T-helper 2 cell (primary cell): ENCODE measurements at places on chromosomes 11 and 22.

GRCh38 chr11:94653561-94653960 is 86.4 kb downstream of the PIWIL4 start:
- DNase-seq = no peak

DNA sequence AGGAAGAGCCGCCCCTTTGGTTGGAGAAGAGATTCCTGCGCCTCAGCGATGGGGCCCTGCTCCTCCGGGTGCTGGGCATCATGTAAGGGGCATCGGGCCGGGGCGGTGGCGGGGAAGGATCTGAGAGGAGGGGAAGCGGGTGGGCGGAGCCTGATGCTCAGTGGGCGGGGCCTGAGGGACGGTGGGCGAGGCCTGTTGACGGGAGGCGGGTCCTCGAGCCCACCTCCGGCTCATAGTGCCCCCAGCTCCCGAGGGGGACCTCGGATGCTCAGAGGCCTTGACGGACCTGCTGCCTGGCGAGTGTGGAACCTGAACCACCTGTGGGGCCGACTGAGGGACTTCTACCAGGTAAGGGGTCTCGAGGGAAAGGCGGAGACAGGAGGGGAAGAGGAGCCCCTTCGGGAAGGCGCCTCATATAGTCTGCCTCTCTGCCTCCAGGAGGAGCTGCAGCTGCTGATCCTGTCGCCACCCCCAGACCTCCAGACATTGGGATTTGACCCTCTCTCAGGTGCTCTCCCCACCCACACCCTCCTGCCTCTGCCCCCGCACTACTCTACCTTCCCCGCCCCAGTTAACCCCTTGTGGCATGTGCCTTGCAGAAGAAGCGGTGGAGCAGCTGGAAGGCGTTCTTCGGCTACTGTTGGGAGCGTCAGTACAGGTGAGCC is 799 bp downstream of the CCDC88B start:
- DNase-seq = peak; percentile 58

GRCh38 chr11:64156235-64157011 is 9.5 kb downstream of the MACROD1 start:
- no peak for DNase-seq

- DNase-seq = no peak
Observed at GRCh38 chr11:93498641-93499040, 44.5 kb downstream of the SMCO4 start.

- no peak for DNase-seq
Observed at GRCh38 chr11:58285483-58286040, 17.5 kb upstream of the OR10W1 start.

DNA sequence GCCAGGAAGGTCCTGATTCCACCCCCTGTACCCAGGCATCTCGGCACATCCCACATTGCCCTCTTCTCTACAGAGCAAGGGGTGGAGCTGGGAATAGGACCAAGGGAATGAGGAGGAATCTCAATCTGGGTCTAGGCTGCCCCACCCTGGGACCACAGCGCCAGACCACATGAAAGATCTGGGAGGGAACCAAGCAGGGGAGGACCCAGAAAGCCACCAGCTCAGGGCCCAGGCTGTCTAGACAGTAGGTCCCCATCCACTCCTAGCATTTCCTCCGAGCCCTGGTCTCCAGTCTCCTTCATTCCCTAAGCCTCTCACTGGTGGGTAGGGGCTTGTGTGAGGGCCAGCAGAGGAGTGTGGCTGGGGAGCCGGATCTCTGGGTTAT is 11.6 kb downstream of the PHLDB1 start:
- DNase-seq = no peak

DNA sequence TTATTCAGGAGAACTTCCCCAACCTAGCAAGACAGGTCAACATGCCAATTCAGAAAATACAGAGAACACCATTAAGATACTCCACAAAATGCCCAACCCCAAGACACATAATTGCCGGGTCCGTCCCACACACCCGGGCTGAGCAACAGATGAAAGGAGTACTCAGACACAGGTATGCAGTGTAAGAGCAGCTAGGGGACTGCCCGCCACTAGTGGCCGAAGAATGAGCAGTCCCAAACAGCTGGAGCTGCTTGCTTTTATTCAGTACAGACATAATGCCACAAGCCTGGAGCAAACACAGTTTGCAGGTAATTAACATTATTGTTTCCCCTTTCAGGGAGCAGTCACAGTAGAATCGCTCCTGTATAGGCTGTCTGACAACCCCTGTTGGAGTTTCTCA is 364.6 kb downstream of the LUZP2 start:
- no peak for DNase-seq

DNA sequence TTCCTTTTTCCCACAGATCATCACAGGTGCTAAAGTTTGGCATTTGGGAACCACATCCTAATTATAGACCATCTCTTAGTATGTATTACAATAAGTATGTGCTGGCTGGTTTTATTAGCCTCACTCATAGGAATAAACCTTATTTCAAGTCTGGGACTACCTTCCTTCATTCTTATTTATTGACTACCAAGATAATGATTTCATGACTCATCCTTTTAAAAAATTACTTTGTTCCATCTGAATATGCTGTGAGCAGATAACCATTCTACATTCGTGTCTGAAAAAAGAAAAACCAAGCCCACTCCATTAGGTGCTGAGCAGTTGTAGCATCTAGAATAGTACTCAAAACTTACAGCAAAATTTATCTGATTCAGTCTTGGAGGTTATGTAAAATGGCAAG is 12.3 kb downstream of the TNRC6B start:
- DNase-seq = no peak

DNA sequence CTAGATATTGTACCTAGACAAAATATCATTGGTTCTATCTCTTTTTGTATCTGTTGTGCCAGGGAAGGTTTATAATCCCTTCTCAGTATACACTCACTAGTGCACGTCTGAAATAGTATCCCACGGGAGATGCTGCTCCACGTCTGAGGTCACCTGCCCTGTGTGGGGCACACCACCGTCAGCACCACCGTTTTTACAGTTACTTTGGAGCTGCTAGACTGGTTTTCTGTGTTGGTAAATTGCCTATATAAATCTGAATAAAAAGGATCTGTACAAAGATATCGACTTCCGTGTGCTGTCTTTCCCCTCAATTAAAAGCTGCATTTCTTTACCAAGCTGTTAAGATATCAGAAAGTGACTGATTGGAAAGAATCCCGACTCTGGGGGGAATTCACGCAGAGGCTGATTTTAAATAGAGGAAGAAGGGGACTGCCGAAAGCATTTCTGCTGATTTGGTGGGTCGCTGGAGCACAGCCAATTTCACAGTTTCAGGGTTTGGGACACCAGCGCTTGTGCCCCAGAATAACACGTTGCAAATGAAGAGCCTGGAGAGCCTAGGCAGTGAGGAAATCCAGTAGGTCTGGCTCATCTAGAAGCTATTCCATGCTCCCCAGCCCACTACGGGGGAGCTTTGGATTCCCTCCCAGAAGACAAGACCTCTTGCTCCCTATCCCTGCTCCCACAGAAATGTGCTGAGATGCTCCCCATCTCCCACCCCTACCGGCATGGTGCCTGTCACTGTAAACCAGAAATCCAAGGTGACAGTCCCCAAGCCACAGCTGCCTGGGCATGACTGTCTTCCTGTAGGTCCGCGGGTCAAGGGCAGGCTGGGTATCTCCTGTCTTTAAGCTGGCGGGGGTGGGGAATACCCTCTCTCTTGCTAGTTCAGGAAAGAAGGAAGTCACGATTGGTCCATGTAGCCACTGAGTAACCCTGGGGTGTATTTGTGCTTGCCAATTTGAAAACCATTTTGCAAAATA is 12.7 kb upstream of the MYO18B start:
- no peak for DNase-seq

GRCh38 chr11:126607776-126608541 is 252.5 kb downstream of the ST3GAL4 start:
- DNase-seq = no peak

GRCh38 chr22:48417225-48418070 is 1410.2 kb downstream of the BRD1 start:
- no peak for DNase-seq

GRCh38 chr22:39110631-39111561 is 13.9 kb downstream of the APOBEC3H start:
- DNase-seq = no peak

DNA sequence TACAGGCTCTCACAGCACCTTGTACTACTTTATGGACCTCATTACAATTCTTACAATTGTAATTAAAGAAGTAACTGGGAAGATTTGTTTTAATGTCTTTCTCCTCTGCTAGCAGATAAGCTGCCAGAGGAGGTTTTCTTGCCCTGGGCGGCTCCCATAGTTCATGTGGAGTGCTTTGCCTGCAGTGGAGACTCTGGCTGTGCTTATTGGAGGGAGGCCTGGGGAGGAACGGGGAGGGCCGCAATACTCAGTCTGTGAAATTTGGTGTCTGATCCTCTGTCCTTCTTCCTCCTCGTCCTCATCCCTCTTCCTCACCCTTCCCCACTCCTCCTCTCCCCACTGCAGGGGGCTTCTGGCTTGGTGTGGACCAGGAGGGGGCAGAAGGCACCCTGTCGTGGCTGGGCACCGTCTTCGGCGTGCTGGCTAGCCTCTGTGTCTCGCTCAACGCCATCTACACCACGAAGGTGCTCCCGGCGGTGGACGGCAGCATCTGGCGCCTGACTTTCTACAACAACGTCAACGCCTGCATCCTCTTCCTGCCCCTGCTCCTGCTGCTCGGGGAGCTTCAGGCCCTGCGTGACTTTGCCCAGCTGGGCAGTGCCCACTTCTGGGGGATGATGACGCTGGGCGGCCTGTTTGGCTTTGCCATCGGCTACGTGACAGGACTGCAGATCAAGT is 5.6 kb downstream of the SLC35C1 start:
- DNase-seq = no peak

DNA sequence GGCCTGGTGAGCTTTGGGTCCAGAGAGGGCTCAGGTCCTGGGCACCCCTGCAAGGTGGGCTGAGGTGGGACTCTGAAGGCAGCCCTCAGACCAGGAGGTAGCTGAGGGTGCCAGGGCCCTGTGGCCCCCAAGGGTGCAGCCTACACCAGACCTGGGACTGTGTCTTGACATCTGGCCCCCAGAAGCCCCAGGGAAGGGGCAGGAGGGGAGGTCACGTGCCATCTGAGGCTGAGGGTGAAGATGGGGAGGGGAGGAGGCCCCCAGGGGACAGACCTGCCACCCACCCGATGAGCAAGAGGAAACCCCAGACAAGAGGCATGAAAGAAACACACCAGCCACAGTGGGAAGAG is 520.2 kb downstream of the BRD1 start:
- no peak for DNase-seq

DNA sequence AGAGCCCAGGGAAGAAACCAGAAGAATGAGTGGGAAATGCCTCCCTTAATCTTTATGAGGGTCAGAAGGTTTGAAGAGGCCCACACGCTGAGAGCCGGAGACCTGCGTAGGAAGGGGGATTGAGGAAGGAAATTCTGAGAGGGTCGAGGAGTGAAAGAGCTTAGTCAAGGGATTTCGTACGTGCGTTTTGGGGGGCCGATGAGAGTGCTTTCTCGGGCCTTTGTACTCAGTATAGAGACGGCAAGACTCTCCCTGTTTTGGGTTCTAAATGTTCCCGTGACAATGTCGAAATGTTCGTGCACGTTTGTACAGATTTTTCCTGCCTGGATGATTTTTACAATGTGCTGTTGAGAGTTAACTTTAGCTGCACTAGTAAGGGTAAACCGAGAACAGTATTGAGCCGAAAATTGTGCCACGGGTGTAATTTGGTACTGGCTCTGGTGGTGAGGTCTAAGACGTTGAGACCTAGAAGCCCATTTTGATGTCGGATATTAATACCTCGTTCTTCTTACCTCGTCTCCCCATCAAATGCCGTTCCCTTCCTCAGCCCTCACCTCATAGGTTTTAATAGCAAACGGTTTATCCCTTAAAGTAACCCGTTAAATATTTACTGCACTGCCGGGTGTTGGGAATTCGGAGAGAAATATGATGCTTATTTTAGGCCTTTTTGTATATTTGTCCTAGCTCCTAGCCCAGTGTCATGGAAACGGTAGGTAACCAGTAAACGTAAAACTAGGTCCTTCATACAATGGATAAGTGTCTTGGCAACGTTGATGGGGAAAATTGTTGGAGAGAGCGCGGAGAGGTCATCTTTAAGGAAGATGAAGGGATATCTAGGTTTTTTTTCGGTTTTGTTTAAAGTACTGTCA is 734 bp downstream of the C11orf58 start:
- DNase-seq = peak; percentile 5

DNA sequence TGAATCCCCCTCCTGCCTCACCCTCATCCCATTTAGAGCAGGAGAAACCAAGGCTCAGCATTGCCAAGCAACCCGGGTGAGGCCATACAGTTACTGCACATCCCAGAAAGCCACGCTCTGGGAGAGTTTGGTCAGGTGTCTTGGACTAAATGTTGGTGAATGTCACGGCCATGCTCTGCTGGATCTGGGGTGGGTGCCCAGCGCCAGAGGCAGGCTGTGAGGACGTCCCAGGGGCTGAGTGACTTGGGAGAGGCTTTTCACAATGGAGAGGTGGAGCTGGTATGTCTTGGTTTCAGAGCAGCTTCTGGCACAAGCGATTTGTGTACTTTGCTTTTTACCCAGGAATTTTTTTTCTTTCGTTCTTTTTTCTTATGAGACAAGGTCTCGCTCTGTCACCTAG is 6.6 kb downstream of the SERHL2 start:
- no peak for DNase-seq

DNA sequence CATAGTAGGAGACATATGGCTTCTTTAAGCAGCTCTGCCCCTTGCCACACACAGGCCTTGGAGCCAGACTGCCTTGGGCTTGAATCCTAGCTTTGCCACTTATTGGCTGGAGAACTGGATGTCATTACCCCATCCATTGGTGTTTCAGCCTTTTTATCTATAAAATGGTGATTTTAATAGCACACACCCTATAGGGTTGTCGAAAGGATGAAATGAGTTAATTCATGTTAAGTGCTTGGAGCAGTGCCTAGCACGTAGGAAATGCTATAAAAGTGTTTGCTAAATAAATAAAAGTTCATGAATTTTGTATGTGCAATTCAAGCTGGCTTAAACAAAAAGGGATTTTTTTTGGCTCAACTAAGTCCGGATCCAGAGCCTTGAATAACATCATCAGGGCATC is 120.7 kb downstream of the TIMP3 start:
- DNase-seq = no peak

- no peak for DNase-seq
Observed at GRCh38 chr22:50308597-50308935, 1.1 kb upstream of the PLXNB2 start.

- no peak for DNase-seq
Observed at GRCh38 chr11:132028380-132029240, 658.2 kb downstream of the NTM start.

- DNase-seq = no peak
Observed at GRCh38 chr11:74736031-74736430, 4.8 kb upstream of the CHRDL2 start.

DNA sequence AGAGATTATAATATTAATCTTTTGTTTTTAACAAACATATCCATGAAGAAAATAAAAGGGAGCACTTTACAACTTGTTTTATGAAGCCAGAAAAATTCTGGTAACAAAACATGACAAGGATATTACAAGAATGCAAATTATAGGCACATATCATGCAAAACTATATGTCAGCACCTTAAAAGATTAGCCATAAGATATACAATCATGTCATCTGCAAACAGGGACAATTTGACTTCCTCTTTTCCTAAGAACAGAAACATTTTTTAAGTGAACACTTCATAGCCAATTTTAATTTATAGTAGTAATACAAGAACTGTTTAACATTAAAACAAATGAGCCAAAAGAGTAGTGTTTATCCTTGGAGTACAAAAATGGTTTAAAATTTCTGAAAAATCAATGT is 916.5 kb upstream of the CNTN5 start:
- no peak for DNase-seq

- no peak for DNase-seq
Observed at GRCh38 chr11:63670096-63670432, 1.1 kb downstream of the ATL3 start.

- peak; percentile 35 for DNase-seq
Observed at GRCh38 chr11:86486261-86487030, 111.8 kb downstream of the CCDC81 start.

GRCh38 chr11:14255238-14255534 is 103.8 kb downstream of the RRAS2 start:
- no peak for DNase-seq
